Right lung (tissue), 10 donors: ENCODE measurements at places on chromosomes 4 and X. TPM values are rescaled to one million over a fixed set of nuclear protein-coding genes. Genes with fewer than 3 reads are reported as not detected.
A peak's percentile ranks its signal among the peaks of the same experiment; 100 is the strongest.

Gene CYBB
- polyA plus RNA-seq, result 12.6 TPM

DNA sequence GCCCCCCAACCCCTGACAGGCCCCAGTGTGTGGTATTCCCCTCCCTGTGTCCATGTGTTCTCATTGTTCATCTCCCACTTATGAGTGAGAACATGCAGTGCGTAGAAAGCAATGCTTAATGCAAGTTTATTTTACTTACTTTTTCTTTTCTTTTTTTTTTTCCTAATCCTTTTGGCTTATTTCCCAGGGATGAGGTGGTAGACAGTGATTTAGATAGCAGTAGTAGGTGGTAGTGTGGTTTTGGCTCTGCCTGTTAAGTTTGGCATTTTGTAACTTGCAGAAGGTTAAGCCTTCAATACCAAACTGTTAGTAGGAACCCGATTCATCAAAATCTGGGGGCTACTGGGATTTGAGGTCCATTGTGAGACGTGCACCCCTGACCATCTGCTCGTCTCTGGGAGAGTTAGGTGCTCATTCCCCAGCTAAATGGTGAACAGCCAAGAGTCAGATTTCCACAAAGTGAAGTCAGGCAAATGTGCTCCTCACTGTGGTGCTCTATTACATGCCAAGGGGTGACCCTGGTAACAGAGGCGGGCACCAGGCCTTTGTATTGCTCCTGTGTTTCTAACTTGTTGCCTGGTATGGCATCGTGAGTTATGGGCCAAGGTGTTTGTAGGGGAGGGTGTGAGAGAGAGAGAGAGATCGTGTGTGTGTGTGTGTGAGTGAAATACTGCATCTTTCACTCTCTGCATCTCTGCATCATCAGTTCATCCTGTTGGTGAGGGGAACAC, 70.3 kb downstream of the PHOX2B start:
- DNase-seq, result no peak

DNA sequence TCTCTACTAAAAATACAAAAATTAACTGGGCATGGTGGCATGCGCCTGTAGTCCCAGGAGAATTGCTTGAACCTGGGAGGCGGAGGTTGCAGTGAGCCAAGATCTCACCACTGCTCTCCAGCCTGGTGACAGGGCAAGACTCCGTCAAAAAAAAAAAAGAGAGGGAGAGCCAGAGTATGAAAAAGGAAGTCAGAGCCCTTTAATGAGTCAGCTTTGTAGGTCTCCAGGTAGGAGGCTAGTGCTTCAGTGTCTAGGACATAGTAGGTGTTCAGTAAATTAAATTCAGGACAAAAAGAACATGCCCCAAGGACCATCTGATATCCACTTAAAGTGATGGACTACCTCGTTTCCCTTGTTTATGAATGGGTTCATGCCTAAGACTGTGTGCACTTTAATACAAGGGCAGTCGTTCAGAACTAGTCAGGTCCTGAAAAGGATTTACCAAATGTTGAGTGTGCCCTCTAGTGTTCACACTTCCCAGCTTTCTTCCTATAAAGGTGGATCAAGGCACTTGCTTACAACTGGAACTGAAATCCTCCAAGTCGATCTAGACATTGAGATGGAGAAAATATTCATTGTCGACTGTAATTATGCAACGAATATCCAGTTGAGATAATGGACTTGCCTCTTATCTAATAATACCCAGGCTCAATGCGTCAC, 29.0 kb downstream of the F9 start:
- peak; percentile 27 for DNase-seq

GRCh38 chr4:1055721-1056590, 44.5 kb downstream of the FGFRL1 start:
- no peak for DNase-seq

Gene LRRC66
- 0.31 TPM for polyA plus RNA-seq

Gene ARHGAP6
- 21.2 TPM for polyA plus RNA-seq

DNA sequence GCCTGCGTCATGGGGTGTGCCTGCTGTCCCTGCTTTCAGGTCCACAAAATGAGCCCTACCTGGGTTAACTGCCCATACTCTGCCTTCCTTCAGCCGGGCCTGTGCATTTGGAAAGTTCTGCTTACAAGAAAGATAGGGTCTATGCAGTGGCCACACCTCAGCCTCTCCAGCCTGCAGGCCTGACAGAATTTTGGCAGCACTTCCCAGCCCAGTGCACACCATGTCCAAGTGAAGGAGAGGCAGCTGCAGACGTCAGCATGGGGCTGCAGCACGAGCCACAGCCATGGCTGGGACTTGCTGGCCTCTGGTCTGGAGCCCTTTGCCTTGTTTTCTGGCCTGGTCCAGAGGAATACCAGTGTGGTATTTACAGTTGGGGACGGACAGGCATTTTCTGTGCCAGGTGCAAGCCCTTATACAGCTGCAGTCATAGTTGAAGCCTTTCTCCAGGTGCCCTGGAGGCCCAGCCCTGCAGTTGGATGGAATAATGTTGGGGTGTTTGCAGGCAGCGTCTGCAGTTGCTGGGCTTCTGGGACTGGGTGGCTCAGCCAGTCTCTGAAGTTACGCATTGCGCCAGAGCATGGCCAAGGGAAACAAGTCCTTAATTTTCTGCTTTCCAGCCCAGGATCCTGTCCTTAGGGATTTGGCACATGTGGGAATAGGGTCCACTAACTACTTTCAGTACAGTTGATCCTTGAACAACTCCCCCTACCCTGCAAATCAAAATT, 26.2 kb downstream of the JADE1 start:
- DNase-seq, result no peak

DNA sequence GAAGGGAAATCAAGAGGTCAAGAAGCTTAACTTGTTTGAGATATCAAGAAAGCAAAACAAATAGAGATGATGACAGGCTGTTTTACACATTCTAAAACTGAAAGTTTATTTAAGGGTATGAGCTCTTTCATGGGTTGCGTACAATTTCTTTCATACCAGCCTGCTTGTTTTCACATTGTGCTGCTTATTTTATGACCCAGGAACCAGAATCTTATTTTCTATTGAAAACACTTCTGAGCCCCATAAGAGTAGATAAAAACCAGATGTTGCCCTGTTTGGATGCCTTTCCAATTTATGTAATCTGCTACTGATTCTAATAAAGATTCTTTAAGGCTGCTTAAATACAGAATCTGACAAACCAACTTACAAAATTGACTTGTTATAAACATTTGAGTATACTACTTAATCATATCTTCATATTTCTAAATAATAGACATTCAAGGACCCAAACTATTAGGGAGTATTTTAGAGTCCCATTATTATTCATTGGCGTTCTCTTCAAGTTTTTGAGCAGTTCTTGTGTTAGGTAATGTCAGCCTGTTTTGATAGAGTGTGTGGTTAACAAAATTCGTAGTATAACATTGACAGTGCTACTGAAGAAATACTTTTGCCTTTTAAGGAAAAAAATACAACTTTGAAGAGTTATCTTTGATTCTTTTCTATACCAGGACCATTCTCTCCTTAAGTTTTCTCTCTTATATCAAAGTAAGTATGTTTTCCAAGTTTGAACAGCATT, 74.4 kb downstream of the PDLIM5 start:
- DNase-seq, result no peak

Gene GAB1
- 97.4 TPM for polyA plus RNA-seq

- peak; percentile 86 for DNase-seq
Observed at GRCh38 chr4:20617678-20618396, 82.4 kb upstream of the PACRGL start.

DNA sequence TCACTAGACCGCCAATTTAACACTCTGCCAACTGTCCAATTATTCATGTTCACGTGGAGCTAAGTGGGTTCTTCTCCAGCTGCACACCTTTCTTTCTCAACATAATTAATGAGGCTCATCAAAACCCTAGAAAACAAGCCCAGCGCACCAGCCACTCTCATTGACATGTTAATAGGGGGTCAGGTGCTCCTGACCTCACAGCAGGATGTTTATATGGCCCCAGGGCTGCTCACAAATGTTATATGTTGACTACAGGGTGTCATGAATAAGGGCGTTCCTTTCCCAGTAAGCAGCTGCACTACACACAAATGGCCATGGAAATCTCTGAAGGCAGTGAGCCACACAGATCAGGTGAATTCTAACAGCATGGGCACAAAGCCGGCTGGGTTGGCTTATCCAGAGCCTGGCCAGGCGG, 209.8 kb downstream of the MGST2 start:
- DNase-seq, result no peak

GRCh38 chr4:124946696-124947095, 234.2 kb upstream of the ANKRD50 start:
- DNase-seq, result no peak

DNA sequence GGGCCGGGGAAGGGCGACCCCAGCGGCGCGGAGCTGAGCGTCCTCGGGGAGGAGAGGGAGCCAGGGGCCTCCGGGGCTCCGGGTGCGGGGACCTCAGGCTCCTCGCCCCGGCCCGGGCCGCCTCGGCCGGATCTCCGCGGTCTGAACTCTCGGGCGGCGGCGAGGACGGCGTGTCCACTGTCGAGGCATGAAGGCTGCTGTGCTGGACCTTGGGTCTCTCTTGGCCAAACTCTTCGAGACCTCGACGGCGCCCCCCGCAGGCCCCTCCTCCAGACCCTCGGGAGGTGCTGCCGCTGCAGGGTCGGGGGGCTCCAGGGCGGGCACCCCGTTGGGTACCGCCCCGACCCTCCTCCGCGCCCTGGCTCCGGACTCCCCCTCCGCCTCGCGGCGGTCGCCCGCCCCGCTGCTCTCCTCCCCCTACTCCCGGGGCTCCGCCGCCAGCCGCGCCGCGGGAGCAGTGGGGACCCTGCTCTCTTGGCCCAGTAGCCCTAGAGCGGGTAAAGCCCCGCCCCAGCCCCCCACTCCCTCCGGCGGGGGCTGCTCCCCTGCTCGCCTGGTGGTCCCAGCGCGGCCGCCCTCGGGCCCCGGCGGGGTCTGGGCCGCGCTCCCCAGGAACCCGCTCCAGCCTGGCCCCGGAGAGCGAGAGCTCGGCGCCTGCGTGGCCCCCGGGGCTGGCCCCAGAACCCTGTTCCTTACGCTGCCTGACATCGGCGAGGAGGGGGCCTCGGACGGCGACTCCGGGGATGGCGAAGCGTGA, 564 bp downstream of the FAM149A start:
- peak; percentile 44 for DNase-seq

DNA sequence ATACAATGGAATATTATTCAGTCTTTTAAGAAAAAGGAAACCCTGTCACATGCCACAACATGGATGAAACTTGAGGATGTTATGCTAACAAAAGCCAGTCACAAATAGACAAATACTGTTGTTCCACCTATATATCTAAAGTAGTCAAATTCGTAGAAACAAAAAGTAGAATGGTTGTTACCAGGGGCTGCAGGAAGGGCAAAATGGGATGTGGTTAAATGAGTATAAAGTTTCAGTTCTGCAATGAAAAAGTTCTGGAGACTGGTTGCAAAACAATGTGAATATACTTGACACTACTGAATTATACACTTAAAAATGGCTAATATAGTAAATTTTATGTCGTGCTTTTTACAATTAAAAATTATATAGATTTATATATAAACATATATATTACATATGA, 12.2 kb downstream of the SPOCK3 start:
- DNase-seq, result no peak

Gene NUP62CL
- 6.2 TPM for polyA plus RNA-seq

- no peak for DNase-seq
Observed at GRCh38 chrX:133475521-133475920, 60.2 kb upstream of the GPC4 start.

DNA sequence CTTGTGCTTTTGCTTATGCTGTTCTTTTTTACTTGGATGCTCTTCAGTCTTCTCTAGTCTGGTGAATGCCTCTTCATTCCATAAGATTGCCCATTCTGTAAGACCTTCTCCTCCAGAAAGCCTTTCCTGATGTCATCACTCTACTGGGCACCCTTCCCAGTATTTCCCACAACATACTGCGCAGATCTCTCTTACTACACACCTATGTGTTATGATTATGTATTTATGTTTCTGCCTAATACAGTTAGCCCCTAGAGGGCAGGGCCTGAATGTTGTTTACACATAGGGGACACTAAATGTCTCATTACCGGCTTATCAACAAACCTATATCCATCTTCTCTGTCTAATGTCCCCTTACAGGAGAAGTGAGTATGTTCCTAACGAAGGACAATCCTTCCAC, 21.1 kb downstream of the AIFM1 start:
- DNase-seq, result no peak

- DNase-seq, result no peak
Observed at GRCh38 chr4:150852216-150852615, 162.9 kb downstream of the LRBA start.

GRCh38 chrX:13778916-13779315, 38.0 kb downstream of the GPM6B start:
- no peak for DNase-seq

- no peak for DNase-seq
Observed at GRCh38 chr4:48223633-48224295, 45.9 kb downstream of the TEC start.

- DNase-seq, result no peak
Observed at GRCh38 chr4:121760205-121760604, 4.8 kb downstream of the SMIM43 start.

- DNase-seq, result no peak
Observed at GRCh38 chrX:36019125-36019524, 99.6 kb downstream of the CFAP47 start.

DNA sequence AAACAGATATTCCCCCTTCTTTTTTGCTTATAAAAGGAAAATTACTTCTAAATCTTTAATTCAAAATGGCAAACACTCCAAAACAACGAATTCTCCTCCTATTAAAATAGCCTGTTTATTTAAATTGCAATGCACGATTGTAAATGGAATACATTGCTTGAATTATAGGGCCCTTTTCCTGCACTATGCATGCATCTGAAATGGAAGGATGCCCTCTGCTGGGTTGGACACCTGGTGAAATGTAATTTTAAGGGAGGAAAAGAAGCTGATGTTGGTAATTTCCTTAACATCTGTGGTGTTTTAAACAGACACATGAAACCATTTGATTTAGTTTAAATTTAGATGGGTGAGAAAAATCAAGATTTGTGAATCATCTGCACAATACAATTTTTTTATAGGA, 72.8 kb downstream of the GRXCR1 start:
- DNase-seq, result no peak

DNA sequence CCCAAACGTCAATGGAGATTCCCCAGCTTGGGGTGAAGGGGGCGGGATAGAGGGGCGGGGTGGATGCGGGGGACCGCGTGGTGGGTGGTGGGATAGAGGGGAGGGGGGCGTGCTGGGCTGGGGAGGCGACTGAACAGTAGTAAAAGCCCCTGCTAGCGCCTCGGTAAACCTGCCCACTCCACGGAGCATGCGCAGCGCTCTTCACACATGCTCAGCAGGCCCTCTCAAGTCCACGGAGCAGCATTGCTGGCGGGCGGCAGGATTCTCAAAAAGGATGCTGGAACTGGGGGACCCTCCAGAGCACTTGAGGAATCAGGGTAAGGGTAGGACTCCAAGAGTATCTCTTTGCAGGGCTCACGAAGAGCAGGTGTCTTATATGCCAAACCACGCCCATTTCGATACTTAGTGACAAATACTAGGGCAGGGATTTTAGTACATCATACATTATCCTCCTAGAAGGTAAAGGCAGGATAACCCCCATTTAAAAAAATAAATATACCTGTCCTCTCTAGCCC, 378 bp upstream of the RPS6KA6 start:
- peak; percentile 56 for DNase-seq
